ENCODE measurements at places on chromosomes 7 and 10.

GRCh38 chr7:151249732-151250072 is 1.2 kb upstream of the SMARCD3 start:
- no peak for DNase-seq

GRCh38 chr7:50467817-50468610 is 17.9 kb upstream of the FIGNL1 start:
- DNase-seq, result peak; percentile 60

GRCh38 chr10:126264102-126265018 is 123.9 kb downstream of the ADAM12 start:
- DNase-seq, result no peak

- no peak for DNase-seq
These were observed 892.7 kb upstream of the ZNF722 start for GRCh38 chr7:63105978-63106377.

- DNase-seq, result no peak
These were observed 11.4 kb upstream of the INPP5F start for GRCh38 chr10:119714484-119714816.

Measured in NCI-H524 treated with DMSO at 0.1 percent for 48 hours (cell line).